ENCODE measurements at places on chromosomes 12 and 14.

- no peak for DNase-seq
Measured at GRCh38 chr12:70826156-70826555, 94.4 kb downstream of the PTPRR start.

- DNase-seq, result no peak
Measured at GRCh38 chr14:93228550-93228949, 21.5 kb downstream of the UBR7 start.

DNA sequence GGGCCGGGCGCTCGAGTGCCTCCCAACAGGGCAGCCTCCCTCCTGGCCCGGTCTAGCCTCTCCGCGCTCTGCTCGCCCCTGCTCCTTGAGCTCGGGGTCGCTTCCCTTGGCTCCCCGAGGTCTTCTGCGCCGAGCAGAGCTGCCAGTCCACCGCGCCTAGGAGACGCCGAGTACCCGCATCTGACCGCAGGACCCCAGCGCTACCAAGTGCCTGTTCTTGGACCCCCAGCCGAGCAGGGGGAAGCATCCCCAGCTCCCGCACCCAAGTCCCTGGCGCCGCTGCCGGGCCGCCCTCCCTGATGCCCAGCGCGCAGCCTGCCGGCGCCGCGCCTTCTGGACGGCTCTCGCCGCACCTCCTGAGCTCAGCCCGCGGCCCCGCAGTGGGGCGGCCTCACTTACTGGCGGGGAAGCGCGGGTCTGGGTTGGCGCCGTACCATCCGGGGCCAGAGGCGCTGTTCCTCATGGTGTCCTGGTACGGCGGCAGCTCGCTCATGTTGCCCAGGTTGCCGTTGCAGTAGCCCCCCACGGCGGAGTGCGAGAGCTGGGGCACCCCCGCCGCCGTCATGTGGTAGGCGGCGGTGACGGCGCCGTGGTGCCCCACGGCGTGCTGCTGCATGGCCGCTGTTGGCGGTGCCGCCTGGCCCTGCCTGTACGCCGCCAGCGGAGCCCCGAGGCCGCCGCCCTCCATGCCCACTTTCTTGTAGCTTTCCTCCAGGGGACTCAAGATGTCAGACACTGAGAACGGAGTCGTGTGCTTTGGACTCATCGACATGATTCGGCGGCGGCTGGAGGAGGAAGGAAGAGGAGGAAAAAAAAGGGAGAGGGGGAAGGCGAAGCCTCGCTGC, 1.2 kb downstream of the NKX2-1 start:
- peak; percentile 57 for DNase-seq

- peak; percentile 65 for DNase-seq
Measured at GRCh38 chr12:7966563-7966962, 30.6 kb upstream of the SLC2A3 start.

DNA sequence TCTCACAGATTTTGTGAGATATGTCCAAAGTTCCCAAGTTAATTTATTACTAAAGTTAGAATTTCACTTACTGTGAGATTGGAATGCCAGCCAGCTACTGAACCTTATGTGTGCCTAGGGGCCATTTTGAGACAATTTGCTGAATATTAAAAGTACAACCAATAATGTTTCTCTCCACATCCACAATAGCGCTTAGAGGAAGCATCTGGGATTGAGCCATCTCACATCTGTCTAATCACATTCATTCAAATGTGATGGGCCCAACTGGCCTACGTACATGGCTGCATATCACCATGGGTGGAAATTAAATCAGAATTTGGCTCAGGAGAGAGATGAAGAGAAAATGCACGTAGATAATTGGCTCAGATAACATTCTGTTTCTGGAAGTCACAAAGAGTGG, 1294.0 kb downstream of the AACS start:
- DNase-seq, result no peak

GRCh38 chr12:109544955-109545531, 28.3 kb downstream of the MMAB start:
- no peak for DNase-seq

DNA sequence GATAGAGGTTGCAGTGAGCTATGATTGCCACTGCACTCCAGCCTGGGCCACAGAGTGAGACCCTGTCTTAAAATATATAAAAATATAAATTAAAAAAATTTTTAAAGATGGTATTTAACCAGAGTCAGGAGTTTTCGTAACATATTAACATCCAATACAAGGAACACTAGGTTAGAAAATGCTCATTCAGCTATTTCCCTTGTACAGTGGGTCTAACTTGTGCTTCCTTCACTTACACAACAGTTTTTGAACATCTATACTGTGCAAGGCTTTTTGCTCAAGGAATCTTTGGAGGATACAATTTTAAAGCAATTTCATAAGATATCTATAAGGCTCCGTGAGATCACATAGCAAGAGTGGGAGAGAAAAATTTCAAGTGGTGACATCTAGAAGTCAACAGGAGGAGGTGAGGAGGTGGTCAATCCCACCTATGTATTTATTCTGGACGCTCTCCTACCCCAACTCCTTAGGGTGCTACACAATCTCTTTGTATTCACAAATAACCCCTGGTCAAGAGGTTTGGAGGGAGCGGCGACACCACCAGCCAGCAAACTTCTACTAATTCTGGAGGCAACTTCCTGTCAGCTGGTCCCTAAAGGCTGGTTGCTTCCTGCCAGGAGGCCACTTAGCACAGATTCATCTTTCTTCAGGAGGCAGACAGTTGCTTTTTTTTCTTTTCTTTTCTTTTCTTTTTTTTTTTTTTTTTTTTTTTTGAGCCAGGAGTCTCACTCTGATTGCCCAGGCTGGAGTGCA, 22.2 kb downstream of the DUSP16 start:
- no peak for DNase-seq

- no peak for DNase-seq
Measured at GRCh38 chr12:132197581-132198354, 53.5 kb downstream of the NOC4L start.

DNA sequence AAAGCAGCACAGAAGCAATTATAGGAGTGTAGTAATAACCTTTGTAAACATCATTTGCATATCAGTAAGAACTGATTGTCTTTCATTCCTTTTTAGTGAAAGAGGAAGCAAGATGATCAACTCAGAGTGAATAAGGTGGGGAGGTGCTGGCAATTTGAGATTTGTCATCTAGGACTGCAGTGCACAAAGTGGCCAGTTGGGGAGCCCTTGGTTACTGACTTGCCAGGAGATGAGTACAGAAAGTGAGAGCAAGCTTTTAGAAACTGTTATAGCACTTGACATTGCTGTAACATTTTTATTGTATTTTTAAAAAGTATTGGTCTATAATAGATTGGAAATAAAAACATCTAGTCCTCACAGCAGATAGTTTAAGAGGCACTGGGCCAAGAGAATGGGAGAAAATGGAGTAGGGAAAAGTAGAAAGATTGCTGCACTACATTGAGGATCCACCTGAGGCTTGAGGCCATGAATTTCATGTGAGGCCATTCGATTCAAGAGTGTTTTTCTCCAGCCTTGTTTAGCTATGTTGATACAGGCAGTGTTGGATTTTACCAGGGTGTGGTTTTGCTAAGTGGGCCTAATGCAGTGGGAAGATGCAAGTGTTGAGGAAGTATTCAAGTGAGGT, 98.2 kb downstream of the SNAPC1 start:
- peak; percentile 70 for DNase-seq

GRCh38 chr12:116538682-116539305, 20.4 kb upstream of the MAP1LC3B2 start:
- no peak for DNase-seq
